Heart right ventricle (tissue), 16 donors: ENCODE measurements at places on chromosomes 2 and 18.

- no peak for DNase-seq
Observed at GRCh38 chr18:69021211-69021805, 223.4 kb downstream of the CCDC102B start.

GRCh38 chr2:111025288-111025687 lies 95.4 kb upstream of the BCL2L11 start:
- no peak for DNase-seq

GRCh38 chr18:55862693-55863390 lies 274.9 kb upstream of the TCF4 start:
- DNase-seq: no peak

GRCh38 chr18:2983296-2983695 lies 29.6 kb downstream of the LPIN2 start:
- DNase-seq: no peak

DNA sequence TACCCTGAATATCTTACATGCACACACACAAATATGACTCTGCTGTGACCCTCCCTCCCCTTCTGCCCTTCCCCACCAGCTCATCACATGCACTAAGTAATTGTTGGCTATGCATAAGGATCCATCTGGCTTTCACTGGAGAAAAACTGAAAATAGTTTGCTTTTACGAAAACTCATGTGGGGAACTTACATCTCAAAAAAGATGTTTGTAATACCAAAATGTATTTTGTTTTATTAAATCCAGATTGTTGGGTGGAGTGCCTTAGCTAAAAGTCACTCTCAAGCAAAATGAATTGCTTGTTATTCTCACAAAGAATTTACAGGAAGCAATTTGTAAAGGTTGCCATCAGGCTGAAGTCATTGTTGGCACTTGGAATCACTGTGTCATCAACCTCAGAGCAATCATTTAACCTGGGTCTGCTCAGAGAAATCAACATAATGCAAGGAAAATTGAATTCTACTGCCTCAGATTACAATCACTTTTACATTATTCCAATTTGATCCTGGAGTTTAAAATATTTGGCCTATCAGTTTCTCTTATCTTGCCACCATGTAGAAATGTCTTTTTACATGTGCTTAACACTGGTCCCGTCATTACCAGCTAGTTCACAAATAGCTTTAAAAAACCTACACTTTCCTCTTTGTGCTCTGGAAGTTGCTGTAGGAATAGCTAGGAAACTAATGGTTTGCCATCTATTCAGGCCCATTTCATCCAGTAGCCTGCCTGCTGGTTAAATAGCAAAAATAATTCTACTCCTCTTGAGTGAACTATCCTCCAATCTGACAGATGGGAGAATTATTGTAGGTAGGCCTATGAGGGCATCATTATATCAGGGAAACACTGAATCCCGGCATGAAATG lies 90.3 kb upstream of the TMEM17 start:
- DNase-seq: no peak

- DNase-seq: no peak
Observed at GRCh38 chr2:47160660-47161059, 5.6 kb upstream of the STPG4 start.

- DNase-seq: no peak
Observed at GRCh38 chr2:1652034-1652790, 92.1 kb downstream of the PXDN start.

DNA sequence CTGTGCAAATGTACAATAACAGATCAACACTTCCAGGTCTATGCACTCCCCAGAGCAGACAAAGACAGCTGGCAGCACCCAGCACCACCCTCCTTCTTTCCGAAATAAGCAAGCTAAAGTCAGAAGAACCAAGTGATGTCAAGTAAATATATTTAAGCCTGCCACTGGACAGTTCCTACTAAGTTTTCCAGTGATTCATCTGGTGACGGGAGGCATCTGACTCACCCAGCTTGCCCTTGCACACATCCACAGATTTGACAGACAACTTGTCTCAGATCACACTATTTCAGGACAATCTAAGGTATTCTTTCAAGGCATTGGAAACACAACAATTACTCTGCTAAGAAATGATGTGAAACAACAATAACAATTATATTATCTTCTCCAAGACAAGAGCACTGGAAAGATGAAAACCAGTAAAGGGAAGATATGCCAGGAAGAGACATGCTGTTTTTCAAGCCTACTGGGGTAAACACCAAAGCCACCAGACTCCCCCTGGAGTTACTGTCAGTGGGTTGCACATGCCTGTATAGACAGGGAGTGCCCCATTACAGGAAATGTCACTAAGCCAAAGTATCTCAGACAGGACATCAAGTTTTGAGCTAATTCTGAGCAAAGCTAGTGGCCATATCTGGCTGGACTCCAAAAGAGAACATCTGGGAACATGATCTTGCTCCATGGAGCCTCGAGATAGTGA lies 287.9 kb upstream of the KLHL29 start:
- no peak for DNase-seq

DNA sequence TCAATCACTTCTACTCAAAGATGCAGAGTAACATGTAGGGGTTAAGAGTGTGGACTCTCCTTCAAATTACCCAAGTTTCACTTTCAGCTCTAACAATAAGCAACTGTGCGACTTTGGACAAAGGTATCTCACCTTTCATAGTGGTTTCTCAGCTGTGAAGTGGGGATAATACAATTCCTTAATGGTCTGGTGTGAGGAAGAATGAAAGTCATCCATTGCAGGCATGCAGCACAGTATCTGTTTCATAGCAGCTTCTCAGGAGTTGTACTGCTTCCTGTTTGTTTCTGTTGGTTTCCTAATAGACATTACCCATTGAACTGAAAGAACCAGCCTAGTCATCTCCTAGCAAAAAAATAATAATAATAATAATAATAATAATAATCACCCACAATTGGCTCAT lies 74.4 kb downstream of the DDX18 start:
- DNase-seq: no peak

DNA sequence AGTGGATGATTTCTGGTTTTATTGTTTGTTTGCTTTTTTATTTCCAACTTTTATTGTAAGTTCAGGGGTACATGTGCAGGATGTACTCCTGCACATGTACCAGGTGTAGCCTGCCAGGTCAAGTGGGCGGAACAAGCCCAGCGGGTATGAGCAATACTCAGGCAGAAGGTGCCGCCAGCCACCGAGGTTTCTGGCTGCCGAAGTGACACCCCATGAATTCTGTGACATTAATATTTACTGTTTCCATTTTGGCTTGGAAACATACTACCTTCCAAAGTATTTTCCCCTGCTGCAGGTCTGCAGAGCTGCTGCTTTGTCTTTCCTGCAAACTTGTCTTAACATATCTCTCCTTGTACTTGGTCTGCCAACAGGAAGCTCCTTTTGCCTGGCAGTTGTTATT lies 78.5 kb downstream of the PTPN4 start:
- DNase-seq: no peak

GRCh38 chr2:185578322-185578721 lies 160.3 kb upstream of the FSIP2 start:
- DNase-seq: no peak

- no peak for DNase-seq
Observed at GRCh38 chr18:9612215-9612830, 2.0 kb downstream of the PPP4R1 start.

GRCh38 chr2:150043172-150043500 lies 444.3 kb downstream of the RND3 start:
- no peak for DNase-seq

DNA sequence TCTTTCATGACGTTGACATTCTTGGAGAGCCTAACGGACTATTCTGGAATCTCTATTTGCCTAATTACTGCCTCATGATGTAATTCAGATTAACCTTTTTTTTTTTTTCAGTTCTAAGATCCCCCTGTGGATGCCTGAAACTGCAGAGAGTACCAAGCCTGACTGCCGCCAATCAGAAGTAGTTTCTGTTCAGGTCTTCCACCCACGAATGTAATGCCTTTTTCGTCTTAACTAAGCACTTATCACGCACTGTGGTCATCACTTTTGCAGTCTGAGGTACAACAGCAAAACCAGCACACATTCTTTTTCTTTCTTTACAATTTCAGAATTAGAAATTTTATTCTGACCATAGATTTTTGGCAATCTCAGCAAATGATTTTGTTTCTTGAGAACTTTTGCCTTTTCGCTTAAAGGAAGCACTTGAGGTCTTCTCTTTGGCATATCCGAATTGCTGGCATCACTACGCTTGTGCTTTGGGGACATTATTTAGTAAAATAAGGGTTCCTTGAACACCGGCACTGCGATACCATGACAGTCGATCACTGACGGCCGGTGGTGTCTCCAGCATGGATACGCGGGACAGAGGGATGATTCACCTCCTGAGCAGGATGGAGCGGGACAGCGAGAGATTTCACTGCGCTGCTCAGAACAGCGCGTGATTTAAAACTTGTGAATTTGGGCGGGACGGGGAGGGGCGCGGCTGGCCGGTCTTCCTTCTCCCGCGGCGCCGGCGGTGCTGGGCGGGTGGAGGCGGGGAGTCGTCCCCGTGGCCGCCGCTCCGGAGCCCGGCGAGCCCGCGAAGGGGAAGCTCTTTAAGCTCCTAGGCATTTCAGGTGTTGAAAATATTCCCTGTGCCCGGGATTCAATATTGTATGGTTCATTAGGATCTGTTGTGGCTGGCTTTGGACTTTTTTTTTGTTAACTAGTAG lies 32.0 kb upstream of the GPR55 start:
- DNase-seq: peak; percentile 39

GRCh38 chr2:237141571-237142051 lies 55.9 kb downstream of the COPS8 start:
- DNase-seq: no peak

- no peak for DNase-seq
Observed at GRCh38 chr18:47120428-47120827, 29.9 kb downstream of the HDHD2 start.

- DNase-seq: no peak
Observed at GRCh38 chr2:2502201-2502549, 171.1 kb upstream of the MYT1L start.

DNA sequence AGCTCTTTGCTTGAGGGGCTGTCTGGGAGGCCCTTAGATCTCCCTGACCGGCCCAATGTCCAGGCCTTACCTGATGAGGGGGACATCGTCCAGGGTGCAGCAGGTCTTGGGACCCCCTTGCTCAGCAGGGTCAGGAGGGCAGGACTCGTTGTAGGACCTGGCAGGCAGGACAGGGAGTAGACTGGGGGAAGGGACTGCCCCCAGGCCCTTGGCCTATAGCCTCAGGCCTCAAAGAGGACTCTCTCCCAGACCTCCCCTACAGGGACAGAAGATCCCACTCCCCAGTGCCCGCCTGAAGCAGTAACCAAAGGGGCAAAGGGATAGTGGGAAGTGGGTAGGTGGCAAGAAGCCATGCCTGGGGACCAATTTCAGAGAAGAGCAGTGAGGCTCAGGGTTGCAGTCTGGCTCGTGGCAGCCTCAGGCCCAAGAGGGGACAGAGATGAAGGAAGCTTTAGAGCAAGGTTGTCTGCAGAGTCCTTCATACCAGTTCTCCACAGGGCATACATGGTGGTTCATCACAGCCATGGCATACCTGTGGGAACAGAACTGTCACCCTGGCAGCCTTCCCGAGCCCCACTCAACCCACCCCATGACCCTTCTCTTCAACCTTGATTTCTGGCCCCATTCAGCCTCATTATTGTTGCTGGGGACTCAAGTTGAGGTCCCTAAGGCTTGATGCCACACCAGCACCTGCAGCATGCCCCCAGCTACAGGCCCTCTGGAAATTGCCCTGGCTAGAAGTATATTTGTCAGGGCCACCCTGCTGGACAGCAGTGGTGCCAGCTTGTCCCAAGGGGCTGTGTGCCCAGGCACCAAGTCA lies 1.3 kb downstream of the TMEM150A start:
- DNase-seq: no peak

GRCh38 chr18:56831988-56832387 lies 180.8 kb downstream of the WDR7 start:
- no peak for DNase-seq

DNA sequence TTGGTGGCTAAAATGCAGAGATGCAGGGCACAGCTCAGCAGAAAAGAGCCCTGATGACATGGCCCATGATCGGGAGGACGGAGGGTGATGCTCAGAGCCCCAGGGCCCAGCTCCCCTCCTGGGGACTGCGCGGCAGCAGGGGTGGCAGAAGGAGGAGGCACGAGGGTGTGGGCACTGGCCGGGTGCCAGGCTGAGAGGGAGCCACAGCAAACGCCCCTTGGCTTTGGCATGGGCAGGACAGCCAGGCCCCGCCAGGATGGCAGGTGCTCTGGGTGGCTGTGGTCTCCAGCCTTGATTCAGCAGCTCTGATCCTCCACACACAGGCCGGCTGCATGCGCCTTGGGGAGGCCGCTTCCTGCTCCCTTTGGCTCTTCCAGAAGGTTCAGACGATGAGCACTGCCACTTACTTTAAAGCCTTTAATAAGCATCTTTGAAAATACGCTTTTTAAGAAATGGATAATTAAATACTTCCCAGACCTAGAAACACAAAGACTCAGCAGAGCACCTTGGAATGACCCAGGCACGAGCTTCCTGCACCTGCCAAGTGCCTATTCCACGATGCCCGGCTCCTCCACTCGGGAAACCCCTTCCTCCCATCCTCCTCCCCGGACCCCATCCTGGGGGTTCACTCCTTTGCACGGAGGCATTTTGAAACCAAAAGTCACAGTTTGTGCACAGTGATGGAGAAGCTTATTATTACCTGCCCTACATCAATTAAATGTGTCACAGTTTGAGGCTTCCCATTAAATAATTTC lies 78.5 kb upstream of the SNTG2 start:
- no peak for DNase-seq

DNA sequence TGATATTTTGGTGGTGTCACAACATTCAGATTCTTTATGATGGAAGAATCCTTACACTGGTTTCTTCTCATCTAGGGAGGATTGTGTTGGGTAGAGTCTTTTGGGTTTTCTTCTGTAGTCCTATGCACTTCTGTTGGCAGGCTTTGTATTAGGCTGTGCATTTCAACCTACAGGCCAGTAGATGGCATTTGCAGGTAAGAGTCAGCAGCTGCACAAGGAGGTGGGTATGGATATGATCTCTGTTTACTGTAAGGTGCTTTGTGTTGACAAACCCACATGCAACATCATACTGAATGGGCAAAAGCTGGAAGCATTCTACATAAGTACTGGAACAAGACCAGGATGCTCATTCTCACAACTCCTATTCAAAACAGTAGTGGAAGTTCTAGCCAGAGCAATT lies 656.8 kb downstream of the METTL4 start:
- DNase-seq: no peak

DNA sequence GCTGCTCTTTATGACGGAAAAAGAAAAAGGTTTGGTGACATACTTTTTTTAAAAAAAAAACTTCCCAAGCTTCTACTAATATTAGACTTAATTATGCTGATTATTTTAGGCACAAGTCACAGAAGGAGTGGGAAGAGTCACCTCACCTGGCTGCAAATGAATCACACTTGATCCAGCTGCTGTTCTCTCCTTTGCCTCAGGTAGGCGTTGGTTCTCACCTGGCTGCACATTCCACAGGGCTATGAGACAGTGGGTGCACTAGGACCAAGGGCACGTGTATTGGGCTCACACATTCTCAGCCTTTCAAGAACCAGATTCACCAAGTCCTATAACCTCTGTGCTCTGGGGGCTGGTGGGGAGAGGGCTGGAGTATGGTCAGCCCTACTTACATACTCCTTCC lies 93.3 kb downstream of the TGFA start:
- DNase-seq: no peak

GRCh38 chr2:231713730-231714638 lies 5.7 kb downstream of the PTMA start:
- DNase-seq: peak; percentile 88
